B cell (primary cell): ENCODE measurements at places on chromosomes 2 and 18.
A peak's percentile ranks its signal among the peaks of the same experiment; 100 is the strongest.

DNA sequence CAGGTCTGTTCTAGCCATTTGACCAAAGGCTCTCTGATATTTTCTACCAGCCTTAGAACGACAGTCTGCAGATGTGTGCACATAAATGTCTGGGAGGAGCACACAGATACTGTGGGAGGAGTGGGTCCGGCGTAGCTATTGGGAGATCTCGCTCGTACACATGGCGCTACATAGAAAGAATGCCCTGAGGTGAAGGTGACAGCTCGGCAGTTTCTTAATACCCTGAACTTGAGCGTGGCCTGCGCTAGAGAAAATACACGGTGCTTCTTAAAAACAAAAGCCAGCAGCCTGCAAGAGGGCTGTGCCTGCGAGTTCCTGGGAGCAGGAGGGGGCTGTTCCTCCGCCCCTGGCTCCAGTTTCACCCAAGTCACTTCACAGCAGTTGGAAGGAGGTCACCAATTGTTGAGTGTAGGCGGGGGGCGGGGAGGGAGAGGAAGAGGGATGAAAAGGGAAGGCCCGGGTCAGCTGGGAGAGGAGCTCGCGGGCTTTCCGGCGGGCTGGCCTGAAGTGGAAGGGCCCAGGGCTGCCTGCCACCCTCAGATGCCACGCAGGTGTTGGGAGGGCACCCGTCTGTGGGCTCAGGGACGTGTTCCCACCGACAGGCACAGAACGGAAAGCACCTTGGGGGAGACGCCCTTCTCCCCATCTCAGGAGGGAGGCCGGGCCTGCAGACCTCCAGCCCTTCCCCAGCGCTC is 124.7 kb upstream of the ZNF516 start:
- no peak for DNase-seq

- DNase-seq, result no peak
Measured at GRCh38 chr18:63199743-63200241, 119.8 kb downstream of the BCL2 start.

DNA sequence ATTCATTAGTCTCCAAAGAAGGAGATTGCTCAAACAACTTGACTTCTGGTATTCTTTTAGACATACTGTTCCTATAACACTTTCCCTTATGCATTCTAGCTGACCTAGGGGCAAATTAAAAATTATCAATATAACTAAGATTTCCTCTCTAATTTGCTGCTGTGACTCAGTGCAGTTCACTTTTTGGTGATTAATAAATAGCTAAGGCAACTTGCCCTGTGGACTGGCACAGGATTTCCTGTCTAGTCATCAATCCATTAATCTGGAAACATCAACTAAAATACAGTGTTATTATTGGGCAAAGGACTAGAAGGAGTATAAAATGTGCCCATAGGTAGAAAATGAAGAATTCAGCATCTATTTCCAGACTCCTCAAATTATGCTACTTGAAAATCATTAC is 83.5 kb upstream of the SERPINE2 start:
- no peak for DNase-seq

DNA sequence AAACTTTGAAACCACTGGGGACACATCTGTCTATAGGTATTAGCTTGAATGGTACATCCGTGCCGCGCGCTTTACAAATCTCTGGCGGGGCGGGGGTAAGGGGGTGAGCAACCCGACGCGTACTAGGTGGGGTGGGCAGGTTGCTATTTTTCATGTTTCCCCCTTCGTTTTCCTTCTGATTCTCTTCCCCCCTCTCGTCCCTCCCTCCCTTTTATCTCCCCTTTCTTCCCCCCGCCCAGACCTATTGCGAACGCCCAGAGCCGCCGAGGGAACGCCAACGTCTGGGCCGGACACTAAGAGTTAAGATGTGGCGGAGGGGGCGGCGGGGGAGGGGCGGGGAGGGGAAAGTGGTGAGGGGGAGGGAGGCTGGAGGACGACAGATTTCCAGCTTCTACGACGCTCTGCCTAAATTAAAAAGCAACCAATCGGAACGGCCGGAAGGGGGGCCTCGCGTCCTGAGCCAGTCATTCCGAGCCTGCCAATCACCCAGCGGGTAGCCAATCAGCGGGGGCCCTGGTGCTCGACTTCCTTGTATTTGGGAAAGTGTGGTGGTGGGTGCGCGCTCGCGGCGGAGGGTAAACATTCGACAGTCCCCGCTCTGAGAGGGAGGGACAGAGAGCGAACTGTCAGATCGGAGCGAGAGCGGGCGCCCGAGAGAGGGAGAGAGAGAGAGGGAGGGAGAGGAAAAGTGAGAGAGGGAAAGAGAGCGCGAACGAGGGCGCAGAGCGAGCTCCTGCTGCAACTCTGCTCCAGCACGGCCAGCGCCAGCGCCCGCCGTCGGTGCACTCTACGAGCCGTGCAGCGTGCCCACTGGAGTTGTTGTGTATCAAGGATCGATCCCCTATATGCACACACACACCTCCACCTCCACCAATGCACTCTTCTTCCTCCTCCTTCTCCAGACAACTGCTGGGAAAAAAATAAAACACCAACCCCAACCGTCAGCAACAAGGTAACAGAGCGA is at the start of gene POU3F3:
POU3F3 (plus strand) TSS at position 582 of the 964 bp plus-strand sequence. CDS start 1,396 bp downstream, outside the sequence.
- DNase-seq, result peak; percentile 49

DNA sequence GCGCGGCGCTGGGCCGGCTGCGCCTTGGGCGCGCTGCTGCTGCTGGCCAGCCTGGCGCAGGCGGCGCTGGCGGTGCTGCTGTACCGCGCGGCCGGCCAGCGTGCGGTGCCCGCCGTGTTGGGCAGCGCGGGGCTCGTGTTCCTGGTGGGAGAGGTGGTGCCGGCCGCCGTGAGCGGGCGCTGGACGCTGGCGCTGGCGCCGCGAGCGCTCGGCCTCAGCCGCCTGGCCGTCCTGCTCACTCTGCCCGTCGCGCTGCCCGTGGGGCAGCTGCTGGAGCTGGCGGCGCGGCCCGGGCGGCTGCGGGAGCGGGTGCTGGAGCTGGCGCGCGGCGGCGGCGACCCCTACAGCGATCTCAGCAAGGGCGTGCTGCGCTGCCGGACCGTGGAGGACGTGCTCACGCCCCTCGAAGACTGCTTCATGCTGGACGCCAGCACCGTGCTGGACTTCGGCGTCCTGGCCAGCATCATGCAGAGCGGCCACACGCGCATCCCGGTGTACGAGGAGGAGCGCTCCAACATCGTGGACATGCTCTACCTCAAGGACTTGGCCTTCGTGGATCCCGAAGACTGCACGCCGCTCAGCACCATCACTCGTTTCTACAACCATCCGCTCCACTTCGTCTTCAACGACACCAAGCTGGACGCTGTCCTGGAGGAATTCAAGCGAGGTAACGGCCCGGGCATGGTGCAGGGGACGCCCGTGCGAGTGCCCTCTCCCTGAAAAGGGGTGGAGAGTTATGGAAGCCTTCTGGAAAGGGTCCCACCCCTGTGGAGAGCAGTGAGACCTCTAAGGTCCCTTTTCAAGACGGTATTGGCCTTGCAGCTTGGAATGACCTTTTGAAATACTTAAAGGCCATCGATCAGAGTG is 1.0 kb downstream of the CNNM3 start:
- DNase-seq, result no peak

- DNase-seq, result no peak
Measured at GRCh38 chr2:154974041-154974440, 275.5 kb downstream of the KCNJ3 start.

- no peak for DNase-seq
Measured at GRCh38 chr18:48122816-48123215, 192.4 kb upstream of the SMAD2 start.

- peak; percentile 13 for DNase-seq
Measured at GRCh38 chr2:227033471-227034148, 130.4 kb downstream of the COL4A4 start.

DNA sequence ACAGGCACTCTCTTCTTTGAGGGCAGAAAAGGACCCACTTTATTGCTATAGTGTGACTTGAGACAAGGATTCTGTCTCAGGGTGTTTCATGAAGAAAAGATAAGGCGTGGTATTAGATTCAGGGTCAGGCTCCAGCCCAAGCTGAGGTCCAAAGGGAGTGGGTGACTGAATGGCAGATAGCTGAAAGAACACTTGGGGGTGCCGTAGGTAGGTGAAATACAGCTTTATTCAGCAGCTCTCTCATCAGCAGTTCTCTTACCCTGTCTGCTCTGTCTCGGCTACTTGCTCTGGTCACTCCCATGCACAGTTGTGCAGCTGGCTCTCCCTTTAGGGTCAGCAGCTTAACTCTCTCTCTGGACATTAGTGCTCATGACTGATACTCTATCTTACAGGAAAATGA is 379.9 kb downstream of the LPIN1 start:
- no peak for DNase-seq

DNA sequence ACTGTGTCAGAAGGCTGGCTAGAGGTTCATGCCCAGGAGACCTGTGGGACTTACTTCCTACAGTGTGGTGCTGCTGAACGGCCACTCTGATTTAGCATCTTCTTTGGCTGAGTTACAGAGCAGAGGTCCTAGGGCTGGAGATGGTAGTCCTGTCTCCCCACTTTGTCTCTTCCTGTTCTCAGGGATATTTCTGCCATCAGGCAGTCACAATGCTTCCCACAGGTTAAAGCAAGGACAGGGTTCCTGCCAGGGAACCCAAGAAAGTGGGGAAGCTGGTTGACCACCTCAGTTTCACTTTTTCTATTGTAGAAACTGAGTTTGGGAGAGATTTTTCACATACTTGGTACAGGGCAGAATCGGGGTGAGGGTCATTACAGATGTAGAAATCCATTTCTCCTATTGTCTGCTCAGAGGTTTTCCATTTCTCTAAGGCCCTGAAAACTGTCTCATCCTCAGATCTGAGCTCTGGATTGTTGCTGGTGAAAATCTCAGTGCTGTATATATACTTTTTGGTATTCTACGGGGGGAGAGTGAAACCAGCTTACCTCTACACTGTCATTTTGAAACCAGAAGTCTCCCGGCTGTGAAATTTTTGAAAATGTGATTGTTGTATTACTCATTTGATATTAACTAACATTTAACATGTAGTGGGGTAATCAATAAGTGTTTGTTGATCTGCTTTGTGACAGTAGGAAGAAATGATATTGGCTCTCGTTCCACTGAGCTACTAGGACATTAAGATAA is 37.0 kb upstream of the MEP1B start:
- no peak for DNase-seq

- DNase-seq, result no peak
Measured at GRCh38 chr18:74172697-74173433, 24.5 kb downstream of the TIMM21 start.

GRCh38 chr18:24678107-24678506 is 217.7 kb downstream of the HRH4 start:
- DNase-seq, result no peak

GRCh38 chr2:37827911-37828511 is 97.1 kb upstream of the RMDN2 start:
- DNase-seq, result no peak

DNA sequence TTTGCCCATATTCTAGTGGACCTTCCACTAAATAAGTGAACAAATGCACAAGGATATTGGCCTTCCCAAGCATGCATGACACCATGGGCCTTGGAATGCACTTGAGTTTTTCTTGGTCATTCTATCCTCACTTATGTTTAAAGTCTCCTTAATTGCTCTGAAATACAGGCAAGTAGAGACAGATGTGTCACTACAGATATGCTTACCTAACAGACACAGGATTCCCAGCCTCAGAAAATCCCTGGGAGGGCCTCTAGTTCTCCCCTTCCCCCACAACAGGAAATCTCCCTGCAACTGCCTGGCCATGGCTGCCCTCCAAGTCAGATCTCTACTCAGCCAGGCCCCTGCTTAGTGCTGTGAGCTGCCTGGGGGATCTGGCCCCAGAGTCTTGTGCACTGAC is 445.2 kb downstream of the IRS1 start:
- DNase-seq, result no peak

GRCh38 chr18:55588111-55588869 is at the start of gene TCF4:
Gene TCF4, minus strand, starts transcription at chr18:55588192. Its CDS starts 1,076 bp downstream, at chr18:55587116.
- peak; percentile 70 for DNase-seq

DNA sequence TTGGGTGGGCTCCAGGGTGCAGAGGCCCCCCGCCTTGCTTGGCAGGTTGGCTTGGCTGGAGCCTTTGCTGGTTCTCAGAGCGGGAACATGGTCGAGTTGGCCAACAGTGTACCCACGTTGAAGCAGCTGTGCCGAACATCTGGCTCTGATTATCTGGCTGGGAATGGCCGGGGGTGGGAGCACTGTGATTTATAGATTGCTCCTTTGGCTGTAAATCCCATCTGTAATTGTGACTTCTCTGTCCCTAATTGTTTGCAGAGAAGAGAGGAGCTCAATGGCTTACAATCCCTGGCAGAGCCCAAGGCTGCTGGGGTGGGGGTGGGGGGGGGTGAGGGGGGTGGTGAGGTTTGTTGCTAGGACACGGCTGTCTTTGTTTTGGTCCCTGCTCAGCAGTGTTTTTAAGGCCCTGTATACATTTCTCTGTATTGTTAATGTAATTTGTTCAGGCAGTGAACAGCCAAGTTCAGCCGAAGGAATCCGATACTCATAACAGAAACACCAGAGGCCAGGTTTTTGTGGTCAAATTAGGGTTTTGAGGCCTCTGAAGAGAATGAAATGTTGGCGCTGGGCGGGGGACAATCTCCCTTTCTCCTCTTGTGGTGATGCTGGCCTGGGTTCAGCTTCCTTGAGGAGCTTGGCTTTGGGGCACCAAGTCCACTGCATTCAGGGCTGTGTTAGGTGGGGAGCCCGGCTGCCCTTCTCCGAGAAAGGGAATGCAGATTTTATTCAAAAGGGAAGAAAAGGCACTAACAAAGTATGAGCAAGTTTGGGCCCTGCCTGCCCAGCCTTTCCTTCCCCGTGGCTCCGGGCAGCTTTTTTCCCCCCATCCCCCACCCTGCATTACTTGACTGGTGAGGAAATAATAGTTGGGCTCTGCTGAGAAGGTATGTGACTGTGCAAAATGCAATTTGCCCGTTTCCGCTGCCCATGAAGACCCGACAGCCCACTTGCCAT is 82.5 kb downstream of the TCF7L1 start:
- no peak for DNase-seq

DNA sequence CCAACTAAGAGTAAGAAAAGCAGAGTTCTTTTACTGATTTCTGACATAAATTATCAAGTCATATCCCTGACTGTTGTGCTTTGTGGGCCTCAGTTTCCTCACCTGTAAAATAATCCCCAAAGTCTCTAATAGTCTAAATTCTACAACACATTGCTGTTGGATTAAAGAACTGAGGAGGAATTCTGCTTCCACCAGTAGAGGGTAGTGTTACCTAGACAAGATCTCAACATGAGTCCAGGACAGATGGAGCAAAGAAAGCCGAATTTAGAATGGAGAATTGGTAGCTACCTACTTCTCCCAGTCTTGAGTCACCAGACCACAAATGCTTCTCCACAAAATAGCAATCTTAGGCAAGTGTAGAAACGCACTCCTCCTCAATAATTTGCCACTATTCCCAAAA is 462.5 kb upstream of the FSHR start:
- DNase-seq, result no peak

DNA sequence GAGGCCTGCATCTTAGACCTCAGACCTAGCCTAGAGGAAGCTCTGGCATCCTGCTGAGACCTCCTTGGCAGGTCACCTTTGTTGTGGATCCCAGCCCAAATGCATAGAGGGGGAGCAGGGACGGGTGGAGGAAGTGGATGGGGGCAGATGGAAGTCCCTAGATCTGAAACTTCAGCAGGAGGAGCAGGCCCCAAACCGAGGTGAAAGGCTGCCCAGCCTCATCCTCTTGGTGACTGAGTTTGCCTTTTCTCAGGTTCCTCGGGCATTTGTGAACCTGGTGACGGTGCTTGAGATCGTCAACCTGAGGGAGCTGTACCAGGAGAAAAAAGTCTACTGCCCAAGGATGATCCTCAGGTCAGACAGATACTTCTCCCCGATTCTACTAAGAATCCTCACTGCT is 86.3 kb downstream of the PLB1 start:
- DNase-seq, result no peak
